Adipocyte (in vitro differentiated cells): ENCODE measurements at places on chromosomes 12 and 14.
A peak's percentile ranks its signal among the peaks of the same experiment; 100 is the strongest.

DNA sequence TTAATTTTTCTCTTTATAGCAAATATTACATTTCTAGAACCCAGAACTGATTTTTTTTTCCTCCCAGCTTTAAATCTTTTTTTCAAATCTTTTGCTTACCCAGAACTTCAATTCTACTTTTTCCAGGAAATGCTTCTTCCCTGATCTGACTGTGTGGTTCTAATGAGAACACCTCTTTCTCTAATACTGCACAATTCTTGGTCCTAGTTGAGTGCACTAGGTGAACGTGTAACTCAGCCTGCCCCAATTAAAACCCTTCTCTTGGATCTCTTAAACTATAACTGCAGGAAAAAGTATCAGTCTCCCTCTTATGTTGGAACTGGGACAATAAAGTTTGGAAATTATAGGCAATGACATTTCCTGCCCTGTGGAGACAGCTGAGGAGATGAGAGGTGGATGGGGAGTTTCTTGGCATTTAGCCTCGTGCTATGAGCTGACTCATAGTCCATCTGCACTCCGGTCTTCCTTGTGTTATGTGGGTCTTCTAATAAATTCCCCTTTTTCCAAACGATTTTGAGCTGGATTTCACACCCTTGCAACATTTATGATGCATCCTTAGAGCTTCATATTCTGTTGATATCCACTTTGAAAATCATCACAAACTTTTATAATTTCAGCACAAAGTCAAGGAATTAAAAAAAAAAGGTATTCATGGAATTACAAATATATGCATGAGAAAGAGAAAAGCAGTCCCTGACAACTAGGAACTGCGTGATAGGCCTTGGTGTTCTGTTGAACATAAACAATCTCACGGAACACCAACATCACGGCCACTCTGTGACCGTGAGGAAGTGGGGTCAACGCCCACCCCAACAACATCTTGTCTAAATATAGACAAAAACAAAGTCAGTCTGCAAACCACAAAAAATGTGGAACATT lies 52.4 kb downstream of the BRMS1L start:
- DNase-seq, result peak; percentile 85

GRCh38 chr12:116978791-116979508 lies 68.2 kb downstream of the FBXW8 start:
- DNase-seq, result no peak

GRCh38 chr14:59510966-59511365 lies 26.6 kb downstream of the JKAMP start:
- DNase-seq, result no peak

DNA sequence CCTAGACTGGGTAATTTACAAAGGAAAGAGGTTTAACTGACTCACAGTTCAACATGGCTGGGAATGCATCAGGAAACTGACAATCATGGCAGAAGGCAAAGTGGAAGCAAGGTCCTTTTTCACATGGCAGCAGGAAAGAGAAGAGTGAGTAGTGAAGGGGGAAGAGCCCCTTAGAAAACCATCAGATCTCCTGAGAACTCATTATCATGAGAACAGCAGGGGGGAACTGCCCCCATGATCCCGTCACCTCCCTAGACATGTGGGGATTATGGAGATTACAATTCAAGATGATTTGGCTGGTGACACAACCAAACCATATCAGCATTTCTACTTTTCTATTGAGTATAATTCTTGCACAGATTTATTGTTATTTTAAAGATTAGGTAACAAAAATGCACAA lies 822.1 kb upstream of the FLRT2 start:
- DNase-seq, result no peak

GRCh38 chr12:76692846-76693245 lies 71.1 kb upstream of the ZDHHC17 start:
- DNase-seq, result peak; percentile 35

DNA sequence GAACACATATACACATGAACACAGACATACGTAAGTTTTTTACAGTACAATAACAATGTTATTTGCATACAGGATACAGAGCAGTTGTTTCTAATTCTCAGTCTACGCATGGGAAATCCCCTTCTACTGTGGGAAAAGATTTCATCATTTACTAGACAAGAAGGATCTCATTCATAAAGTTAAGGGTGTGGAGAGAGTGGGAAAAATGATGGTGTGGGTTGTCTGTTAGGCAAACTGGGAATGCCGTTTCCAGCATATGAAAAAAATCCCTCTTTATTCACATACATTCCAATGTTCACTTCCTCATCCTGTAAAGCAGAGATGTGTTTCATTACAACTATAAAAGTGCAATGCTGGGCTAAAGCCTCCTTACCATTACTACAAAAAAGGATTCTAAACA lies 120.9 kb downstream of the SINHCAF start:
- DNase-seq, result peak; percentile 60

GRCh38 chr12:32146074-32146873 lies 39.6 kb downstream of the BICD1 start:
- DNase-seq, result no peak

GRCh38 chr12:107992870-107993451 lies 136.1 kb upstream of the WSCD2 start:
- DNase-seq, result peak; percentile 14

- DNase-seq, result peak; percentile 58
Measured at GRCh38 chr12:106245767-106246166, 2.1 kb downstream of the CKAP4 start.

DNA sequence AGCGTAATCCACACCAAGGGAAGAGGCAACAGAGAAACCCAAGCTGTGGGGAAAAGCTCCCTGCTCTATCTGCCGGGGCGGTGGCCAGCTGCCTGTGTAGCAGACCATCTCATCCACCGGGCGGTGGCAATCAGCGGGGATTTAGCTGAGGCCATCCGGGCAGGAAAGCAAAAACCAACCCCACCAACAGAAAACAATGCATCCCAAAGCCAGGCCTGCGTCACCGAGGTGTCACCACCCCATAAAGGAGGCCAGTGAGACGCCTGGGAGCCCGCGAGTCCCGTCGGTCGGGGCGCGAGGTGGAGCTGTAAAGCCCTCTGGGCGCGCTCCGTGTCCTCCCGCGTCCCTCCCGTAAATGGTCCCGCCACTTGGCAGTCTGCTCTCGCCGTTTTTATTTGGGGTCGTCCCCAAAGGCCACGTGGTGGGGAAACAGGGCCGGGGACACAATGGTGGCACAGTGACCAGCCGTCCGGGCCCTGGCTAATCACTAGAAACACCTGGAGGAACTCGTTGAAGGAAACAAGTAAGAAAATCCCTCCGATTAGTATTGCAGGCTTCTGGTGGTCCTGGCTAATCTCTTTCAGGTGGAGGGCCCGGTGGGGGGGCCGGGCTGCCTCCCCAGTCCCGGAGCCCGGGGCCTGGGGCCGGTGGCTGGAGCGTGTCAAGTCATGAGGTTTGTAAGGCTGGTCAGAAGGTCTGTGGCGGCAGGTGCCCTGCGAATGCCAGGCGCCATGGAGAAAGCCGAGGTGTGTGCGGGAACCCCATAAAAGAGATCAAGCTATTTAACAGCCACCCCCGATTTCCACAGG lies 94.7 kb upstream of the GSC start:
- DNase-seq, result no peak

- no peak for DNase-seq
Measured at GRCh38 chr14:71314717-71315116, 407.5 kb downstream of the PCNX1 start.

- peak; percentile 83 for DNase-seq
Measured at GRCh38 chr12:118120579-118121363, 15.2 kb upstream of the PEBP1 start.

GRCh38 chr14:20498622-20499021 lies 6.7 kb upstream of the RNASE10 start:
- DNase-seq, result no peak

- DNase-seq, result no peak
Measured at GRCh38 chr12:68958322-68958721, 25.4 kb upstream of the CPM start.

DNA sequence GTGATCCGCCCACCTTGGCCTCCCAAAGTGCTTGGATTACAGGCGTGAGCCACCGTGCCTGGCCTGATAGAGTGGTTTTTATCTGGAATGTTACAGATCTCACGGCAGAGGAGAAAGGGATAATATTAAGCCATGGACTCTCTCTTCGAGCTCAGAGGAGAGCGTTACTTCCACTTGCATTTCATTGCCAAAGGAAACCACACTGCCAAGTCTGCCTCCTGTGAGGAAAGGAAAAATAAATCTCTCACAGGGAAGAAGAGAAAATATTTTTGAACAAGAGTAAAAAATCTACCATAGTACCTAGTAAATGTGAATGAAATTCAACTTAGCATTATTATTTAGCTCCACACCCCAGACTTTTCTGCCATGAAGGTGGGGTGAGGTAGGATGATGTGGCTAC lies 319.2 kb upstream of the PRICKLE1 start:
- no peak for DNase-seq

DNA sequence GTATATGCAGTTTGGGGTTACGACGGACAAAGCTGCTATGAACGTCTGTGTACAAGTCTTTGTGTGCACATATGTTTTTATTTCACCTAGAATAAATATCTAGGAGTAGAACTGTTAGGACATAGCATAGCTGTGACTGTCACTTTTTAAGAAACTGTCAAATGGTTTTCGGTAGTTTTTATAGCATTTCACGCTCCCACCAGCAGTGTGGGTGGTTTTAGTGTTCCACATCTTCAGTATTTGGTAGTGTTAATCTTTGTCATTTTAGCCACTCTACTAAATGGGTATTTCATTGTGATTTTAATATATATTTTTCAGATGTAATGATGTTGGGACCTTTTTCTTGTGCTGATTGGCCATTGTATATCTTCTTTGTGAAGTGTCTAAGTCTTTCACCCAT lies 109.1 kb upstream of the BCAT1 start:
- DNase-seq, result no peak

GRCh38 chr14:23432946-23433345 lies 2.5 kb downstream of the MYH7 start:
- DNase-seq, result no peak

GRCh38 chr14:90562652-90563051 lies 165.8 kb downstream of the CALM1 start:
- no peak for DNase-seq

GRCh38 chr12:111129149-111129767 lies 208.9 kb upstream of the MYL2 start:
- no peak for DNase-seq

DNA sequence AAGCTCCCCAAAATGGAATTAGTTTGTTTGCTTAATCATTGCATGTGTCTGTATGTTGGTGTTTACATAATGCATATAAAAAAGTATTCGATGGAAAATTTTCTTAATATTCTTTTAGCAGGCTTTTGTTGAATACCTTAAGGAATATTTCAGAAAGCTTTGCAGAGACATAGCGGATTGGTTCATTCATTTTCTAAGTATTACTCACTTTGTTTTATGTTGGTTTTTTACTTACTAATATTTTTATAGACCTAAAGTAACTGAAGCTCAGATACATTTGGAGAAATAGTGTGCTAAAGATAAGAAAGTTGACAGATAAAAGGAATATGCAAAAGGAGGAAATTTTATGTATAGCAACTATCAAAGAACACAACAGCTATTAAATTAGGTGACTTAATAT lies 191.0 kb downstream of the ERC1 start:
- peak; percentile 17 for DNase-seq

GRCh38 chr14:91038439-91038838 lies 22.0 kb downstream of the RPS6KA5 start:
- DNase-seq, result peak; percentile 15

DNA sequence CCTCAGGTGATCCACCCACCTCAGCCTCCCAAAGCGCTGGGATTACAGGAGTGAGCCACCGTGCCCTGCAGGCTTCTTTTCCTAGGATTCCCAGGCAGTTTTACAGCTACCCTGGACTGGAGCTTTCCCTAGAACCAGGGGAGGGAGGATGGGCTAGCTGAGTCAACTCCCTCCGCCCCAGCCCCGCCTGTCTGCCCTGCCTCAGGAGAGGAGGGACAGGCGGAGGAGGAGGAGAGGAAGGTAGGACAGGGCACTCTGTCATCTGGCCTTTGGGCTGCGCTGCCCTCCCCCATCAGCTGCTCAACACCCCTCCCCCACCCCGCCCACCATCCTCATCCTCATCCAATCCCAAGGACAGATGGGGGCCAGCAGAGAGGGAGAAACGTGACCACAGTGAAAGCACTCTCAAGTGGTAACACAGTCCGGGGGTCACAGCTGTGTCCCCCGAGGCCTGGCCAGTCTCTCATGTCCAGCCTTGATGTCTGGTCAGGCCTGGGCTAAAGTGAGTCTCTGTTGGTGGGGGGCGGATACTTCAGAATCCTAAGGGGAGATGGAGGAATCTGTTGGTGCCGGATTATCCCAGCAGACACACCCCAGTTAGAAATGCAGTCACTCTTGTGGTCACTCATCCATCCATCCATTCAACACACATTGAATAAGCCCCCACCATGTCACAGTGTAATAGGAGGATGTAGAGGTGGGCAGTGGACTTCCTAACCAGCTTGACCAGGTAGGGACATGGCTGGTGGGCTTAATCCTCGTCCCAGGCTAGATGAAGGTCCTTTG lies 12.3 kb downstream of the FIGNL2 start:
- no peak for DNase-seq

- no peak for DNase-seq
Measured at GRCh38 chr12:3367750-3368444, 123.1 kb upstream of the PRMT8 start.

DNA sequence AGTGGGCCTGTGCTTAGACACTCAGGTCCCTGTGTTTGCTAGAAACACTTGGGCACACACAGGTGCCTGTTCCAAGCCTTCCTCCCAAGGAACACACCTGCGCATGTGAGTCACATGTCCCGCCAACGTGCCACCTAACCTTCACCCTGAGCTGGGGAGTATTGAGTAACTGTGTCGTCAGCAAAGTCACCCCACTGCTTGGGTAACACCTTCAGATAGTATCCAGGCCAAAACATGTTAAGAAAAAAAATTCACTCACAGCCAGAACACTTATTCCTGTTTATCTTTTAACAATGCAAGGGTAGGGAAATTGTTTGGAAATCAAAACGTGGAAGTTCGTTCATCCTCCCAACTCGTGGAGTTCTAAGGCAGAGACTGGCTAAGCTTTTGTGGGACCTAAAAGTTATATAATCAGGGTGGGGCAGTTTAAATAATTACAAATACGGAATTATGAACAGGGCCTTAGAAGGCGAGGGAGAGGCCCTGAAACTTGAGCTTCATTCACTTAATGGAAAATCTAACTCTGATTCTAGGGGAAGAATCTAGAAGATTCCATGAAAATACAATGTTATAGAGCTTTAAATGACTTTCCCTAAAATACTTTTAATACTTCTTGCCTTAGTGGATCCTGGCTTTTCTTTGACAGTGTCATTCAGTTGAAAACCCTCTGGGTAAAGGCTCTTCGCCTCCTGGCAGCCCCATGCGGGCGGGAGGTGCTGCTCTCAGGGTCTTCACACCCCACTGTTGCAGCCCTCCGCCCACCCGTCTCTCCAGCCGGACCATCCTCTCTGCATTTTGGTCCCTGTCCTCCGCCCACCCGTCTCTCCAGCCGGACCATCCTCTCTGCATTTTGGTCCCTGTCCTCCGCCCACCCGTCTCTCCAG lies 30.3 kb upstream of the ADIPOR2 start:
- peak; percentile 42 for DNase-seq

DNA sequence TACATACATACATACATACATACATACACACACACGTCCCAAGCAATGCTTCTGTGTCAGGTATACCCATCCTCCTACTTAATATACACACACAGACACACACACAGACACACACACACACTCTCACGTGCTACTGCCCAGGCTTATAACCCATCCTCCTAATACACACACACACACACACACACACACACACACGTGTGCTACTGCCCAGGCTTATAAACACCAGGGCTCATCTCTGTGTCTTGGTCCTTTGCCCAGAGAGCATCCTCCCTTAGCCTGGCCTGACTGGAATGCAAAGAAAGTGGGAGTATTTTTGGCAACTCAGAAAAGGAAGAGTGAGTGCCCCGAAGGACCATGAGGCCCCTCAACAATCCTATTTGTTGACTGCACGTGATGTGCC lies 129.0 kb downstream of the RBM19 start:
- DNase-seq, result no peak
